Stimulated activated CD4-positive, alpha-beta T cell treated with anti-CD3 and anti-CD28 coated beads, Interleukin-4, amount 100 ng/mL, for 4 hours (primary cell): ENCODE measurements at places on chromosomes 2 and 18.

DNA sequence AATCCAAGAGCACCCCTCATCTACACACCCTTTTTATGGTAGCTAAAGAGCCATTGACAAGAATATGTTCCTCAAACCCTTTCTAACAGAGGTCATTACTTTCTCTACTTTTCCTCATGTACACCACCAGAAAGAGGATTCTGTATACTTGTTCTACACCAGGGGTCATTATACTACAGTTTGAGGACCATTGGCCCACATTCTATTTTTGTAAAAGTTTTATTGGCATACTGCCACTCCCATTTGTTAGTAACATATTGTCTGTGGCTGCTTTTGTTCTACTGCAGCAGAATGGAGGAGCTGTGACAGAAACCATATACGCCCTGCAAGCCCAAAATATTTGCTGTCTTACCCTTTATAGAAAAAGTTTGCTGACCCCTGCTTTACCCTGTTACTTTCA, 14.3 kb downstream of the HTR2B start:
- no peak for DNase-seq

DNA sequence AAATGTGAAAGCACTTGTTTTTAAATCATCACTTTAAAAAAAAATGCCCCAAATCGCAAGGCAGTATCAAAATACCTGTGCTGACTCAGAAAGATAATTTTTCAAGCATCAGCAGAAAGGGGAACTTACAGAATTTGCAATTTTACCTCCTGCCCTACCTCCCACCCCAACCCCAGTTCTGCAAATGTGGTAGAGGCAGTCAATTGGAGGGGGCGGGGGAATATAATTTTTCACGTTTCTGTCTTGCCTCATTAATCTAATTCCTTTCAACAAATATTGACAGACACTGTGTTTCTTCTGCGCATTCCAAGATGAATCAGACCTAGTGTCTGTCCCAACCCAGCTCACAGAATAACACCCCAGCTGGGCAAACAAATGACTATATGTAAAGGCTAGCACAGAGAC, 76.8 kb downstream of the ALPK2 start:
- DNase-seq: no peak

GRCh38 chr2:62347563-62348270, 151.8 kb downstream of the B3GNT2 start:
- DNase-seq: no peak

DNA sequence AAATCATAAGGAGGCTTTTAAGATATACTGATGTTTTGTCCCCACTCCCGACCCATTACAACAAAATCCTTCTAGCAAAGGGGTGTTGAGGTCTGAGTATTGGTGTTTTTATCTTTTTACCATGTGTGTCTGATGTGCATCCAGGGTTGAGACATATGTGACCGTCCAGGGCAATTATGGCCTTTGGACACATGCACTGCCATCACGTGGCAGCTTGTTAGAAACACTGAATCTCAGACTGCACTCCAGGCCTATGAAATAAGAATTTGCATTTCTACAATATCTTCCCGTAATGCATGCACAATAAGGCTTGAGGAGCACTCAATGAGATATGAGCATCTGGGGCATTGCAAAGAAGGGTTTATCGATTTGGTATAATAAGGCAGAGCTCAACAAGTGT, 235.1 kb upstream of the ZNF804A start:
- DNase-seq: no peak

GRCh38 chr2:148888003-148888501, 13.0 kb downstream of the KIF5C start:
- DNase-seq: no peak

DNA sequence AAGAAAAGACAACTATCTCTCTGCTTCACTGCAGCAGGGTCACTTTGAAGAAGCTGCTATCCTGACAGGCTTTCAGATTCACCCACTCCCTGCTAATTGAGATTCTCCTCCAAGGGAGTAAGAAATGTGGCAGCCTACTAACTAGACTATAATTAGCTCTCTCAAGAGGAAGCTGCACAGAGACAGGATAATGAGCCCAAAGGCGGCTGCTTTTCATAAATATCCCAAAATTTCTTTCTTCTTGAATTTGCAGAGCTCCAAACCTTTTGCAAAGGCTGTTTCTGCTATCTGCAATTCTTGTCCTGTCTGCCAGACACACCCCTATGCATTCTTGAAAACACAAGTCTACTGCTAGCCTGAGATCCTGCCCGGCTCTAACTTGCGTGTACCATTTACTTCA, 54.0 kb upstream of the RNU4ATAC start:
- DNase-seq: no peak

GRCh38 chr2:171128461-171128860, 32.2 kb downstream of the TLK1 start:
- DNase-seq: no peak

GRCh38 chr2:133146893-133147292, 421.4 kb downstream of the NCKAP5 start:
- DNase-seq: no peak

GRCh38 chr2:203400805-203401585, 72.8 kb downstream of the ABI2 start:
- DNase-seq: no peak

GRCh38 chr2:242011991-242012764, 142.6 kb downstream of the RTP5 start:
- DNase-seq: no peak

DNA sequence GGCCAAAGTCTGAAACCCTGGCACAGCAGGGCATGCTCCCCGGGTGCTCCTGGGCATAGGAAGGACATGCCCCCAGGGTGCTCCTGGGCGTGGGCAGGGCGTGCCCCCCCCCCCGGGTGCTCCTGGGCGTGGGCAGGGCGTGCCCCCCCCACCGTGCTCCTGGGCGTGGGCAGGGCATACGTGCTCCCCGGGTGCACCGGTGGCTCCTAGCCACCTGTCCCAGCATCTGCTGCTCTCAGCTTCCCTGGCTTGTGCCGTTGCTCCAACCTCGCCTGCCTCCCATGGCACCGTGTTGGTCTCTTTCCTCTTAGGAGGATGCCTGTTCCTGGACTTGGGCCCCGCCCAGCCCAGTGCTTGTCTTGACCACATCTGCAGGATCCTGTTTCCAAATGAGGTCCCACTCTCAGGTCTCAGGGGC, 95.6 kb upstream of the CTDP1 start:
- DNase-seq: no peak

- DNase-seq: no peak
Measured at GRCh38 chr2:231515603-231516002, 14.6 kb downstream of the NMUR1 start.

DNA sequence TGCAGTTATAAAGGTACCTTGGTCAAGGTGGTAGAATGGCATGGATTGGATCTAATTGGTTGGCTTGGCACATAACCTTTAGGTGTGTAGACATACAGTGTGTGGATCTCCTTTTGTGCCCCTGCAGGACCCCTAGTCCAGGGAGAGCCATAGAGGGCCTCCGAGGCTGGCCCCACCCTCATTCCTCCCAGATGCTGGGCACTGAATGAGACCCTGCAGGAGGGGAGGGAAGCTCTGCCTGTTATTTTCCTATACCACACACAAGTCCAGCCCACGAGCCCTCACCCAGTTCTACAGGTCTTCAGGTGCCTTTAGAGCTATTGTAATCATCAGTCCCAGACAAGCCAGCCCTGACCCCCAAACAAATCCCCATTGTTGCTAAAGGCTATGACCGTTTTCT, 58.9 kb downstream of the KCNF1 start:
- no peak for DNase-seq

GRCh38 chr2:135245071-135245470, 193.0 kb downstream of the RAB3GAP1 start:
- no peak for DNase-seq

DNA sequence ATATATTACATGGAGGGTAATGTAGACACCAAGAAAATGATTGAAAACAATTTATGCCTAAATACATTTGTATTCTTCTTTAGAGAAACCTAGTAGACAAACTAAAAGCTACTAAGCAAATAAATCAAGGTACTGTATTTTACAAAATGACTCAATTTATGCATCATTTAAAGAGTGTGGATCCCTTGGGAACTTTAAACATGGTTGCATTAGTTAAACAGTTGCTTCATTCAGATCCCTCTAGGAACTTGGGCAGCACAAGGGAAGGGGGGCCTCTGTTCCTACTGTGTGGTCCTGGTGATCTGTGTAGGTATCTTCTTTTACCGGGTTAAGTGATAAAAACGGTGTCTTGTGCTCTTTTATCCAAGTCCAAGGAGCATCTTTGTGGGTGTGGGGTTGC, 31.5 kb upstream of the ATP8B1 start:
- DNase-seq: no peak

DNA sequence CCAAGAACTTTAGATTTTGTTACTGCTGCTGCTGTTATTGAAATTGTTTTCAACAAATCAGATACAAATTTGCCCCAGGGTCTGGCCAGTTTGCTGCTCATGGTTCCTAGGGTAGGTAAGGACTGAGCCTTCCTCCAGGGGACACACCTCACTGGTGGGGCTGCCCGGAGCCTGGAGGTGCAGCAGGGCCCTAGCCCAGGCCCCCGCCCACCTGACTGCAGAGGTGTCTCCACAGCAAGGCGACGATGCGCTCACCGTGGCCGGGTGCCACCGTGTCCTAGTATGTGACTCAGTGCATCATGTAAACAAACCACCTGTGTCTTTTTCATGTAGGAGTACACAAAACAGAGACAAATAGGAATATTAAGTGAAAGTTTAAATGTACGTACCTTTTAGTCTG, 153.5 kb upstream of the TPO start:
- DNase-seq: no peak

GRCh38 chr2:163592954-163593622, 142.7 kb downstream of the FIGN start:
- DNase-seq: no peak

GRCh38 chr2:138444411-138444810, 57.2 kb upstream of the SPOPL start:
- no peak for DNase-seq

- DNase-seq: no peak
Measured at GRCh38 chr2:207706936-207707860, 4.2 kb upstream of the CCNYL1 start.

DNA sequence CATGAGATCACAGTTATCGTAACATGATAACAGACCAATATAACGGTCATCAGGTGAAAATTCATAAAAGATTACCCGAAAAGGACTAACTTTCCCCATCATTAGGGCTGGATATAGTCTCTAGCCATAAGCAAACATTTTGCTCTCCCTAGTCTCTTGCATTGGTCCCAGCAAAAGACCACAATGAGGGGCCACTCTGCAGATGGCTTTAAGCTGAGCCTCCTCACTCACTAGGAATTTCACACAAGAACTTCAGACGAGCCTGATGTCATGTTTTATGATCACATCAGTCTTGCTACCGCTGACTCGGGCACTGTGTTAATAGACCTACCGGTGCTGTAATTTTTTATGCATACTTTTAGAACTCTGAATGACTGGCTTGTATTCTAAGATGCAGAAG, 35.2 kb downstream of the STK17B start:
- no peak for DNase-seq

DNA sequence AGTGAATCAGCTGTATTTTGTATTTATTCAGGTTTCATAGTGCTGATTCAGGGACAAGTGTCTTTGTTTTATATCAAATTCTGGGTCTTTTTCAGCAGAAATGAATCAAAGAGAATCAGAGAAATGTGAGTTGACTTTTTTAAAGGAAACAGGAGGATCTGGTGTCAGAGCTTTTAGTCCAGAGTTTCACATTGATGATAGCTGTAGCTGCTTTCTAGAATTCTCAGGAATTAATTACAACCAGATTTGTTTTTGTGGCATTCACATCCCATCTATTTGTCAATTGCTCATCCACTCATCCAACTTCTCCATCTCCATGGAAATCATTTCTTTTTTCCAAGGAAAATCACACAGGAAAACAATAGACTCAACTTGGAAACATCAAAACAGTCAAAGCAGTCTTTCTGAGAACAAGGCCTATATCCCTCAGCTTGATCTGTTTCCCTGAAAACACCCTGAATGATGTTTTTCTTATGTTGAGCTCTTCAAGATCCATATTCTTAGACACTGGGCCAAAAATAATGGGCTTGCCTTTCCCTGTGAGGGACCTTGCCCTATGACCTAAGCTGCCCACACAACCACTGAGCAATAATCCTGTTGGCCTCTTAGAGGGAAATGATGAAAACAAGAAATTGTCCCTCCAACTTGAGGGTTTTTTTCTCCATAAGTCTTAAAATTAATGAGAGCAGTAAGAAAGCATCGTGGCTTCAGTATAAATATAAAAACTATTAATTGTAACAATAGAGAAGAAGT, 249.5 kb upstream of the FN1 start:
- no peak for DNase-seq

DNA sequence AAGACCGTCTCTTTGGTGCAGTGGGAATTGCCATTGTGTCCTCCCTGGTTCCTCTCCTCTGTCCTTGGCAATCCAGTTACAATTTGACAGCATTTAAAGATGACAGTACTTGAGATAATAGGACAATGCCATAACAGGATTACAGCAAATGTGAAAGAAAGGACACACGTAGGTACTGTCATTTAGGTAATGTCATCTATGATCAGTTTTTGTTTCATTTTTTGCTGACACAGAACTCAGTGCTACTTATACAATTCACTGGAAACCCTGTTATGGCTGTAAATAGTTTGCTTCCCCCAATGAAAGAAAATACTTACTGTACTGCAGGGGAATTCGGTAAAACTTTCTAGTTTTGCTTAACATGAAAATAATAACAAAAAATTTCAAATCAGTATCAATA, 65.2 kb downstream of the BCL11A start:
- DNase-seq: no peak

DNA sequence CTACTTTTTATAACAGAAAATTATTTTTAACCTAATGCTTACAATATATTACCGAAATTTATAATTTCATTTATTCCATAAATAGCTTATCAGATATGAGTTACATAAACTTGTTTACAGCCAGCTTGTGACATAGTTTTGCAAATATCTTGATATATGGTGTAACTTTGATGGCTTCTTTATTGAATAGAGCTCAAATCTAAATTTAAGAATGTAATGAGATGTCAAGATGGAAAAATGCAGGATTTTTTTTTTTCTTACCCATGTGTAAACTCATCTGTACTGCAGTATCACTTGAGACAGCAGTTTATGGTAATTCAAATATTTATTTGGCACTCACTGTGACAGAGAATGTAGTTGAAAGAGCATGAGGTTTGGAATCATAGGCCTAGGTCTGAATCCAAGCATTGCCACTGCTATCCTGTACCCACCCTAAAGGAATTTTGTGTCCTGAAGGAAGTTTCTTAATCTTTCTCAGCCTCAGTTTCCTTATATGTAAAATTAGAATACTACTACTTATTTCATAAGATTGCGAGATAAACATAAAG, 3.8 kb downstream of the CREB1 start:
- no peak for DNase-seq

GRCh38 chr18:73617981-73618380, 529.7 kb downstream of the FBXO15 start:
- no peak for DNase-seq

GRCh38 chr2:31188131-31188530, 29.2 kb downstream of the CAPN14 start:
- DNase-seq: no peak

- DNase-seq: no peak
Measured at GRCh38 chr2:69309351-69310110, 77.5 kb downstream of the GFPT1 start.

GRCh38 chr2:1132328-1132969, 181.8 kb downstream of the SNTG2 start:
- peak; percentile 8 for DNase-seq

- DNase-seq: no peak
Measured at GRCh38 chr2:101803945-101804696, 106.6 kb downstream of the MAP4K4 start.

GRCh38 chr2:174633623-174633930, 36.0 kb upstream of the WIPF1 start:
- no peak for DNase-seq
